ENCODE measurements at places on chromosomes 1 and 21. TPM values are rescaled to one million over a fixed set of nuclear protein-coding genes. Genes with fewer than 3 reads are reported as not detected.

TNFRSF25 gene
- total RNA-seq = 49.0 TPM

GRCh38 chr1:53288790-53289429 is 39.0 kb downstream of the LRP8 start:
- H3K27me3 ChIP-seq = no peaks in the 10 kb centered on the region
- no peak overlapping the region for H3K27ac ChIP-seq
- no peak overlapping the region for H3K4me3 ChIP-seq

- no peak overlapping the region for H3K4me3 ChIP-seq
- H3K27me3 ChIP-seq = no peaks in the 10 kb centered on the region
- DNase-seq = no peak
- H3K36me3 ChIP-seq = no peaks in the 10 kb centered on the region
Measured at GRCh38 chr1:95018602-95019369, 54.0 kb downstream of the ALG14 start.

- H3K4me1 ChIP-seq = peaks cover 9% of the 10 kb centered on the region
- H3K36me3 ChIP-seq = no peaks in the 10 kb centered on the region
- no peaks in the 10 kb centered on the region for H3K27me3 ChIP-seq
- no peak for DNase-seq
- no peak overlapping the region for H3K4me3 ChIP-seq
Measured at GRCh38 chr1:91795591-91796389, 90.2 kb downstream of the TGFBR3 start.

GPR37L1 gene
- not detected for total RNA-seq

FUCA1 gene
- total RNA-seq = 60.6 TPM

DNA sequence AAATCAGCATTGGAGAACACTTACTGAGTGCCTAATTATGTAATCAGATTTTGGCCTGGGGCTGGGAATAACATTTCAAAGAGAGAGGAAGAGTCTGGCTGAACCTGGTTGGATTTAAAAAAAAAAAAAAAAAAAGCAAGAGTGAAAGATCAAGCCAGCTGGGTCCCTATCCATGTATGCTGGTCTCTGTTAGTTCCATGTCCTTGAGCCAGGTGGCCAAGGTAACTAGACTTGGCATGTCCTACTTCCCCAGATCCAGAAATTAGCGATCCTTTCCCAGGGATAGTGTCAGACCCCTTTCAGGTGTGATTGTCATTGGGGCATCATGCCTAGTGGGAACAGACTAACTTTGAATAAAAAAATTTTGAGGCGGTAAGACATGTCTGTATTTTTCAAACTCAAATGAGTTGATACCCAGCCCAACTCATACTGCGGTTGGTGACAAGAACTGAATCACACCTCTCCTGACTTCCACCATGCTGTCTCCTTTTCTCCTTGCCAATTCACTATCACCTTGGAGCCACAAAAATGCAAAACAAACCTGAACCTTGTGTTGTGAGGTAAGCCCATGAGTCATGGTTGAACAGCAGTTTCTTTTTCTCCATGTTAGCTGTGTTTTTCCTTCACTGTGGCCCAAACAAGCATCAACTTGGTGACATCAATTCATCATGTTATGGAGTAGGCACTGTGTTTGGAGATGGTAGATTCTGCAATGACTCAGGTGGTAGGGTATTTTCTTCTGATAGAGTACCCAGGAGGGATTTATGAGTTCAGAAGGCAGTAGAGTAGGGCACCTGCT is 24.5 kb upstream of the PPP2R5A start:
- H3K27me3 ChIP-seq = no peaks in the 10 kb centered on the region
- no peak overlapping the region for H3K4me3 ChIP-seq
- H3K27ac ChIP-seq = no peak overlapping the region
- DNase-seq = no peak
- no peaks in the 10 kb centered on the region for H3K4me1 ChIP-seq

GRCh38 chr1:3805038-3805437 is 8.7 kb upstream of the LRRC47 start:
- no peaks in the 10 kb centered on the region for H3K4me1 ChIP-seq
- H3K36me3 ChIP-seq = no peaks in the 10 kb centered on the region
- H3K27me3 ChIP-seq = peaks cover 18% of the 10 kb centered on the region
- no peak for DNase-seq
- no peak overlapping the region for H3K27ac ChIP-seq

DNA sequence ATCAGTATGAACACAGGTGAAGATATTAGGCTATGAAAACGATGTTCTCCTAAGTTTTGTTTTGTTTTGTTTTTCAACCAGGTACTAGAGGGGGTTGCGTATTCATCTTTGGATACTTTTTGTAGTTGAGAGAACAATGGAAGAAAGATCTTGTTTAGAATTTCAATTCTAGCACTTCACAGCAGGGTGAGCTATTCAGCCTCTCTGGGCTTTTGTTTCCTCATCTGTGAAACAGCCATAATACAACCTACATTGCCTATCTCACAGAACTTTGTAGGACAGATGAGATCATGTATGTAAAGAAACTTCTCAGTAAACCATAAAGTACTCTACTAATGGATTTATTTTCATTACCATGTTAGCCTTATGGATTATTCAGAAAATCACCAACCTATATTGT is 199.5 kb downstream of the GPATCH2 start:
- no peak for DNase-seq
- no peak overlapping the region for H3K4me3 ChIP-seq
- H3K4me1 ChIP-seq = no peaks in the 10 kb centered on the region
- H3K27me3 ChIP-seq = no peaks in the 10 kb centered on the region

PTPN22 gene
- 13.2 TPM for total RNA-seq

GRCh38 chr1:67393737-67394136 is 36.5 kb downstream of the SERBP1 start:
- H3K4me3 ChIP-seq = no peak overlapping the region
- H3K27ac ChIP-seq = no peak overlapping the region
- H3K36me3 ChIP-seq = no peaks in the 10 kb centered on the region
- no peaks in the 10 kb centered on the region for H3K4me1 ChIP-seq
- DNase-seq = no peak

- DNase-seq = peak; percentile 80
- no peak overlapping the region for H3K27ac ChIP-seq
- H3K4me3 ChIP-seq = no peak overlapping the region
- no peaks in the 10 kb centered on the region for H3K4me1 ChIP-seq
- no peaks in the 10 kb centered on the region for H3K27me3 ChIP-seq
Measured at GRCh38 chr1:119968068-119968492, 71.8 kb upstream of the ADAM30 start.

- no peak for DNase-seq
- no peaks in the 10 kb centered on the region for H3K27me3 ChIP-seq
- H3K4me3 ChIP-seq = no peak overlapping the region
- H3K27ac ChIP-seq = no peak overlapping the region
Measured at GRCh38 chr1:49197081-49197480, 420.4 kb upstream of the BEND5 start.

TP53BP2 gene
- 11.9 TPM for total RNA-seq

NBPF20 gene
- total RNA-seq = 7.2 TPM

LEMD1 gene
- not detected for total RNA-seq

PPM1J gene
- total RNA-seq = 1.7 TPM

- H3K27me3 ChIP-seq = no peaks in the 10 kb centered on the region
- no peak overlapping the region for H3K4me3 ChIP-seq
- H3K4me1 ChIP-seq = peaks cover 6% of the 10 kb centered on the region
- no peaks in the 10 kb centered on the region for H3K36me3 ChIP-seq
- DNase-seq = peak; percentile 39
Measured at GRCh38 chr1:200108659-200109058, 81.1 kb downstream of the NR5A2 start.

DNA sequence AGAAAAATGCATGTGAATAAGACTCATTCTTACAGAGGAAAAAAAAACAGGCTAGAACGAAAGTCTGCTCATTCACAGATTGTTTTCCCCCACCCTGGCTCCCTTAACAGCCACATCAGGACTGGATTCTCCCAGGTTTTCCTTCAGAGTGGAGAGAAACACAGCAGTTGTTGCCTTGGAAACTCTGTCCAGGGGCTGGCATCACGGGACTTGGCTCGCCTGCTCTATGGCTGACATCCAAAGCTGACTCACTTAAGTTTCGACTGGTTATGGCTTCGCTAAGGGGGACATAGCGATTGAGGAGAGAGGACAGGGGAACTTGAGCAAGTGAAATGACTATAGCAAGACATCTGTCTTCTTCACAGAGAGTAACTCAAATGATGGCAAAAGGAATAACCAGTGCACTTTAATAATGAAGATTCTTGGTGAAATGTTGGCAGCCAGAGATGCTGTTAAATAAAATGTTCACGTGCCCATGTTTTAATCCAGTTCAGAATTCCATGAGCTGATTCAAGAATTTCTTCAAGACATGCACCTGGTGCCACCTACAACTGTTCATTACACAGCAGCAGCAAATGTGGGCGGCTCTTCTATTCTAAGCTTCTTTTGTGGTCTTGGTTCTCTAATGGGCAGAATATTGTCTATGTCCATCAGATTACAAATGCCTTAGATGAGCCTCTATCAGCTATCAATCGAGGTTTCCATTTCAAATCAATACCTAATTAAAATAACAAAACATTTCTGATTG is 21.8 kb downstream of the MIS18A start:
- DNase-seq = peak; percentile 53
- H3K4me3 ChIP-seq = no peak overlapping the region
- no peaks in the 10 kb centered on the region for H3K27me3 ChIP-seq
- H3K27ac ChIP-seq = peak overlapping the region; percentile 8
- no peaks in the 10 kb centered on the region for H3K36me3 ChIP-seq
- H3K4me1 ChIP-seq = peaks cover 22% of the 10 kb centered on the region

DNA sequence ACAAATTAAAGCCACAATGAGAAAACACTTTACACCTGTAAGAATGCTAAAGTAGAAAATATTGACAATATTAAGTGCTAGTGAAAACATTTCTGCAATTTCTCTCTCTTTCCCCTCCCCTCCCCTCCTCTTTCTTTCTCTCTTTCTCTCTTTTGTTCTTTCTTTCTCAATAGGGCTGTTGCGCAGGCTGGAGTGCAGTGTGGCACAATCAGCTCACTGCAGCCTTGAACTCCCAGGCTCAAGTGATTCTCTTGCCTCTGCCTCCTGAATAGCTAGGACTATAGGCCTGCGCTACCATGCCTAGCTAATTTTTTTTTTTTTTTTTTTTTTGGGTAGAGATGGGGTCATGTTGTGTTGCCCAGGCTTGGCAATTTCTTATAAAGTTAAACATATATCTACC is 5.9 kb upstream of the SHISAL2A start:
- H3K4me3 ChIP-seq = no peak overlapping the region
- no peak overlapping the region for H3K27ac ChIP-seq

PLA2G2F gene
- total RNA-seq = 0.32 TPM

Measured in transverse colon (tissue), 4 donors.